ENCODE measurements at places on chromosomes 6 and 20.

GRCh38 chr20:37408302-37409193, 62.6 kb downstream of the SRC start:
- DNase-seq: no peak

- no peak for DNase-seq
Measured at GRCh38 chr6:1470040-1470439, 80.7 kb downstream of the FOXF2 start.

GRCh38 chr6:129845696-129846095, 15.4 kb downstream of the TMEM244 start:
- no peak for DNase-seq

GRCh38 chr6:11681770-11682169, 96.8 kb downstream of the ADTRP start:
- no peak for DNase-seq

GRCh38 chr20:21101932-21102575, 4.1 kb downstream of the LINC00237 start:
- DNase-seq: no peak

- no peak for DNase-seq
Measured at GRCh38 chr20:21503345-21503744, 10.5 kb downstream of the NKX2-2 start.

- no peak for DNase-seq
Measured at GRCh38 chr6:97563529-97563928, 280.5 kb upstream of the MMS22L start.

- no peak for DNase-seq
Measured at GRCh38 chr6:14831937-14832336, 413.9 kb upstream of the JARID2 start.

GRCh38 chr6:32189742-32190053, 304 bp downstream of the PBX2 start:
- DNase-seq: no peak

GRCh38 chr20:52652271-52652670, 319.9 kb upstream of the TSHZ2 start:
- DNase-seq: no peak

- no peak for DNase-seq
Measured at GRCh38 chr6:111417181-111417585, 65.8 kb downstream of the REV3L start.
